Vagina (tissue), 2 donors: ENCODE measurements at places on chromosomes 4 and X. TPM values are rescaled to one million over a fixed set of nuclear protein-coding genes. Genes with fewer than 3 reads are reported as not detected.

GRCh38 chr4:152676052-152676854, 3.5 kb downstream of the TMEM154 start:
- no peak overlapping the region for H3K27ac ChIP-seq
- H3K4me3 ChIP-seq = no peak overlapping the region
- no peak for DNase-seq
- no peaks in the 10 kb centered on the region for H3K36me3 ChIP-seq

DNA sequence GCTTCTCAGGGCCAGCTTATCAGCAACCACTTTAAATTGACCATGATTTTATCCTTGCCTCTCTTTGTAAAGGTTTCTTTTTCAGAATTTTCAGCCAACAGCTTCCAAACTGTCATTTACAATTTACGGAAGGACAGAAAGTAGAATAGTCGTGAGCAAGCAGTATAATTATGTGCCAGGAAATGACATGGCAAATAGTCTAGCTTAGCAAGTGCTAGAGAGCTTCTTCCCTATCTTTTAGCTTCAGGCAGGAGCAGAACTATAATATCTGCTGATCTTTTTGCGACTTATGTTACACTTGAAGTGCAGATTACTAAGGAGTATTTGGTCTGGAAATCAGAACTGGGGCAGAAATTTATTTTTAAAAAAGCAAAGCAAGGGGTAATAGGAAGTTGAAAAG, 123.0 kb upstream of the AP1S2 start:
- H3K4me3 ChIP-seq = no peak overlapping the region
- no peaks in the 10 kb centered on the region for H3K27me3 ChIP-seq
- H3K4me1 ChIP-seq = no peaks in the 10 kb centered on the region

- H3K36me3 ChIP-seq = no peaks in the 10 kb centered on the region
- DNase-seq = no peak
- no peak overlapping the region for H3K27ac ChIP-seq
- H3K4me1 ChIP-seq = no peaks in the 10 kb centered on the region
- no peaks in the 10 kb centered on the region for H3K27me3 ChIP-seq
These were observed 325.9 kb downstream of the NR3C2 start for GRCh38 chr4:148116264-148116663.

- H3K4me3 ChIP-seq = no peak overlapping the region
- no peak overlapping the region for H3K27ac ChIP-seq
- H3K27me3 ChIP-seq = no peaks in the 10 kb centered on the region
- no peaks in the 10 kb centered on the region for H3K4me1 ChIP-seq
- H3K36me3 ChIP-seq = no peaks in the 10 kb centered on the region
These were observed 36.2 kb upstream of the NDNF start for GRCh38 chr4:121108557-121108956.

- DNase-seq = no peak
- no peak overlapping the region for H3K4me3 ChIP-seq
- no peaks in the 10 kb centered on the region for H3K4me1 ChIP-seq
- H3K36me3 ChIP-seq = no peaks in the 10 kb centered on the region
- no peaks in the 10 kb centered on the region for H3K27me3 ChIP-seq
These were observed 88.4 kb upstream of the TET2 start for GRCh38 chr4:105058177-105058812.

DNA sequence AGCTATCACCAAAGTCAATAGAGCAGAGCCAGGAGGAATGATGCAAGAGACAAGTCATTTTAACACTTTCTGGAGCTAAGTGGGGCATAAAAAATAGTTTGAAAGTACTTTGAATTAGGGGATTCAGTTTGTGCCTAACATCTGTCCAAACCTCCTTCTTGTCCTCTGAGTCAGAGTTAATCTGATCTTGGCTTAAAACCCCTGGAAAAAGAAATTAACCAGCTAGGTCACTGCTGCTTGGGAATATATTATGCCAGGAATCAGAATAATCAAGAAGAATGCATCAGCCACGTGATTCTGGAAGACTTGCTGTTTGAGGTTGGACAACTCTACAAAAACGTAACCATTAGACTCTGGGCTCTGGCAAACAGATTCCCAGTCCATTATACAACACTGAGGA, 45.3 kb upstream of the EDA2R start:
- no peak for DNase-seq
- H3K4me3 ChIP-seq = no peak overlapping the region
- no peak overlapping the region for H3K27ac ChIP-seq
- H3K27me3 ChIP-seq = no peaks in the 10 kb centered on the region
- H3K4me1 ChIP-seq = no peaks in the 10 kb centered on the region
- no peaks in the 10 kb centered on the region for H3K36me3 ChIP-seq

- H3K4me3 ChIP-seq = no peak overlapping the region
- H3K36me3 ChIP-seq = no peaks in the 10 kb centered on the region
- no peak for DNase-seq
- H3K27ac ChIP-seq = no peak overlapping the region
- H3K27me3 ChIP-seq = no peaks in the 10 kb centered on the region
These were observed 61.7 kb upstream of the GUCY1A1 start for GRCh38 chr4:155604718-155605626.

DNA sequence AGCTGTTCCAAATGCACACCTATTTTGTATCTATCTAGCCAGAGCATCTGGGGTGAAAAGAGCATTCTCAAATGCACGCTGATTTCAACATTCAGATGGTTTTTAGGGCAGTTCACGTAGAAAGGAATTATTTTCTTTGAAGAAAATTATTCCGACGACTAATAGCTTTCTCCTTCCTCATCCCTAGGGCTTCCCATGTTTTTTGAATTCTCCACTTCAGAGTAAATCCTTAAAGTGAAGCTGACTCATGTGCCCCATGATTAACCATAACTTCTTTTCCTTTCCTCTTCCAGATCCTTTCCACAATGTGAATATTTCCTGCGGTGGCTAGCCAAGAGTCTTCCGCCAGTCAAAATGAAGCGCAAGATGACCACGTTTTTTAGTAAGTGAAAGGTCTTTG, 86.7 kb upstream of the PDHA1 start:
- H3K4me3 ChIP-seq = no peak overlapping the region
- no peaks in the 10 kb centered on the region for H3K4me1 ChIP-seq
- DNase-seq = no peak
- no peaks in the 10 kb centered on the region for H3K27me3 ChIP-seq

GRCh38 chrX:14670819-14671218, 141.5 kb downstream of the GLRA2 start:
- no peak overlapping the region for H3K4me3 ChIP-seq
- DNase-seq = no peak
- H3K27ac ChIP-seq = no peak overlapping the region
- no peaks in the 10 kb centered on the region for H3K36me3 ChIP-seq

DNA sequence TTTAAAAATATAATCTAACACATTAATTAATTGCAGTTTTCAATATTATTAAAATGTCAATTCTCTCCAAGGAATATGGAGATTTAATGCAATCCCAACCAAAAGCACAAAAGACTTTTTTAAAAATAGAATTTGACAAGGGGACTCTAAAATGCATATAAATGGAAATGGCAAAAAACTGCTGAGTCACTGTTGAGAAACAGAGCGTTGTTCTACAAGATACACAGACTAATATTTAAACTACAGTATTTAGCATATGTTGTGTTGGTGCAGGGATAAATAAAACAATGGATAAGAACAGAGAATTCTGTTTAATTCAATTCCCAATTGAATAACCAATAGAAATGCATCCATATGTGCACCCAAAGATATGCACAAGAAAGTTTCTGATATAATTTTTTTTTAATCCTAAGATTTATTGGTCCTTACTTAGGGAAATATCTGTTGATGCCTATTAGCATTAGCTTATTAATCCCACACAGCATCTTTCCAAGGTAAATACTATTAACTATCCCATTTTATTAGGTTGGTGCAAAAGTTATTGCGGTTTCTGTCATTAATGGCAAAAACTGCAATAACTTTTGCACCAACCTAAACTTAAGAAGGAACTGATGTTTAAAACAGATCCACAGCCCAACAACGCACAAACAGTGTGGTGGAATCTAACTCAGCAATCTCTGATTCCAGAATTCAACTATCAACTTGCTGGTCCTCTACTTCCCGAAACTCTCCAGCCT, 86.8 kb upstream of the VEGFC start:
- H3K36me3 ChIP-seq = no peaks in the 10 kb centered on the region
- no peaks in the 10 kb centered on the region for H3K4me1 ChIP-seq
- DNase-seq = no peak
- no peak overlapping the region for H3K4me3 ChIP-seq

DNA sequence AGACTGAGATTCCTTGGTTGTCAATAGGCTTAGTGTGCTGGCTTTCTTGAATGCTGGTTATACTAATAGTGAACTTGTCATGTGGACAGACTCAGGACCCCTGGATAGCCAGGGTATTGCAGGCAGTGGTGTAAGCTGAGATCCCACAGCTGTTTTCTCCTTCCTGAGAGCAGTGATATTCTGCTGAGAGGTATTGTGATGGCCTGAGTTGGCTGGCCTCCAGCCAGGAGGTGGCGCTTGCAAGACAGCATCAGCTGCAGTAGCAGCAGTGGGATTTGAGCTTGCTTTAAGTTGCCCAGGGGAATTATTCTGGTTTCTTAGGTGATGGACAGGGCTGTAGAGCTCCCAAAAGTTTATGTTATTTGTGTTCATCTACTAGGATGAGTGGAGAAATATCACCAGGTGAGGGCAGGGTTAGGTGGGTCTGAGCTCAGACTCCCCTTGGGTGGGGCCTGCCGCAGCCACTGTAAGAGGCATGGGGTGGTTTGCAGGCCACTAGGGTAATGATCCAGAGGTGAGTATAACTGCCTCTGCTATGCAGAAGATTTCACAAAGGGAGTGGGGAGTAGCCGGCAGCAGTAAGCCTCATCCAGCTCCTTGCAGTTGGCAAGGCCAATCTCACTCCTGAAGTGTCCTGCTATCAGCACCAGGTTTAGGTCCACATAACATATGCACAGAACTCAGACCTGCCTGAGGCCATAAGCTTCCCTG, 66.2 kb downstream of the IL15 start:
- H3K27ac ChIP-seq = no peak overlapping the region
- DNase-seq = no peak

The TRIM61 gene
- not detected for total RNA-seq

The SAGE1 gene
- total RNA-seq = not detected

The ENPP6 gene
- 0.98 TPM for total RNA-seq

The MAD2L1 gene
- total RNA-seq = 2.0 TPM

The COL25A1 gene
- 0.49 TPM for total RNA-seq

The DCAF4L1 gene
- total RNA-seq = not detected

The SOX3 gene
- total RNA-seq = not detected

The PASD1 gene
- total RNA-seq = not detected

The ACSL4 gene
- total RNA-seq = 39.8 TPM

The SH3RF1 gene
- total RNA-seq = 16.0 TPM

The VEGFD gene
- 5.4 TPM for total RNA-seq
